Fibroblast of upper back skin (primary cell): ENCODE measurements at places on chromosomes 6 and 20.

GRCh38 chr6:150667977-150668716 is 68.5 kb downstream of the PLEKHG1 start:
- DNase-seq = peak; percentile 89

GRCh38 chr20:12152996-12153395 is 235.3 kb downstream of the BTBD3 start:
- peak; percentile 58 for DNase-seq

GRCh38 chr6:1659816-1660215 is 50.1 kb downstream of the FOXC1 start:
- no peak for DNase-seq

GRCh38 chr20:37114012-37114411 is 18.2 kb upstream of the RBL1 start:
- DNase-seq = no peak

GRCh38 chr6:122770835-122771601 is 8.5 kb upstream of the FABP7 start:
- DNase-seq = no peak

DNA sequence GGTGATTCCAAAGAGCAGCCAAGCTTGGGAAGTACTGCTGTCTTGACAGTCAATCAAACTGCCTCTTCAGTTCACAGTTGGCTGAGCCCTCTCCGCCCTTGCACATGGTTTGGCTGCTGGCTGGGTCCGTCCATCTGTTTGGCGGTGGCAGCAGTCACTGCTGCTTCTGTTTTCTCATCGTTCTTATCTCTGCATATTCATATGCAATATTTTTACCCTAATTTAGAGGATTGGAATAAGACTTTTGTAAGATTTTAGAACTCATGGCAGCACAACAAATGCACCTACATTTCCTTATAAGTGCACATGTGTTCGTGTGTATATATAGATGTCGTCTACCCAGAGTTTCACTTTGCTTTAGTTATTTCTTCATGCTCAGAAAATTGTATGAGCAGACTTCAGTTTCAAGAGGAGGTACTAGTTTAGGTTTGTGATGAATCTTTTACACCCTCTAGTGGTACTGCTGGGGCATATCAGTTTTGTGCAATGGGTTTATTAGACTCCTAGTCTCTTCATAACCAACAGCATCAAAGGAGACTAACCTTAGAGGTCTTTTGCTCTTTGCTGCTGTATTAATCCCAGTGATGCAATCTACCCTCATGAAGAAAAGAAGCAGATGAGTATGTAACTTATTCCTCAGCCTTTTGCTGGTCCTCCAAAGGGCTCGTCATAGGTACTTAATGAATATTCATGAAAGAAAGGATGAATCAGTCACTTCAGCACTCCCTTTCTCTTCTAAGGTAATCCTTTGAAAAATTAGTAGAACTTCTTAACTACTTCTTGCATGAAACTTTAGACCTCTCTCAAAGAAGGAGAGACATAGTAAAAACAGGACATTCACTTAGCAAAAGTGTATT is 44.3 kb downstream of the KHDC1L start:
- peak; percentile 73 for DNase-seq

DNA sequence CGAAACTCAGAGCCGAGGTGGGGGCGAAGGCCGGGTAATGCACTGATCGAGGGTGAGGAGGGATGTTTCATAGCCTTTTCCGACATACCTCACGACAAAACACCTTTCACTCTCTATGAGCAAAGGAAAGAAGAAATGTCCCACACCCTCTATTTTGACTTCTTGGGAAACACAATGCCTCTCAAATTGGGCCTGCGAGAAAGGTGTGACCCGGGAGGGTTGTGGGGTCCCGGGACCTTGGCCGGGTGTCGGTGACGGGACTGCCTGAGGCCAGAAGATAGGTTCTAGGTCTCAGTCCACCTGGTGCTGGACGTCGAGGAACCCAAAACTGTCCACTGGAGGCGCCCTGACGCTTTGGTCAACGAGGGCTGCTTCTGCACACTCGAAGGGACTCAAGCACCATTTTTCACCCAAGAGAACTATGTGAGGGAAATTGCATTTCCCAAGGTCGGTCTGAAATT is 41.1 kb upstream of the OSTM1 start:
- DNase-seq = no peak

DNA sequence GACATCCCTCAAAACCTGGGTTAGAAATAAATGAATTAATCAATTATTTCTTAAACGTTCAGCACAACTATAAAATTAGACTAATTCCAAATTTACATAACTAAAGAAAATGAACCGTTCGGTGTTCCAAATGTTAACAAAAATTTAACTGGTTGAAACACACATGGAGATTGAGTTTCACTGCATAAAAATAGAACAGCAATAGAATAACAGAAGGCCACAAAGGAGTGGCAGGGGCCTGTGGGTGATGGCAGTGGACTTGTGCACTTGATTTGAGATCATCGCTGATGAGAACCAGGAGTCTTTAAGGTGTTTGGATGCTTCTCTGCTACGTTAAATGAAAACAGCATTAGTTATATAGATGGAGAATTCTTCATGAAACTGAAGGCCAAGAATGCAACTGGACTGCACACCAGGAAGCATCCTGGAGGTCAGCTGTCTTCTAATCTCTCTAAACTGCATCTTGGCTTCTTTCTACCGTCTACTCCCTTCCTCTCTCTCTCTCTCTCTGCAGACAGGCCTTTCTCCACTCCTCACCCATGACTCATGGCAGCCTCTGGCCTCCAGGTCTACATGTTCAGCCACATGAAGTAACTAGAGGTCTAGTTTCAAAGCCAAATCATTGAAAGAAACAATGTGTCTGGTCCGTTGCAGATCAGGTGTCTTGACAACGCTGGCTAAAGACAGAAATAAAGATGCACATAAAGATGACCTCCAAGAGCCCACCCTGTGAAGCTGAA is 111.3 kb downstream of the SIM1 start:
- DNase-seq = peak; percentile 71

- no peak for DNase-seq
Measured at GRCh38 chr20:5691918-5692618, 58.1 kb upstream of the SHLD1 start.

GRCh38 chr6:97778290-97779038 is 495.4 kb upstream of the MMS22L start:
- DNase-seq = no peak

DNA sequence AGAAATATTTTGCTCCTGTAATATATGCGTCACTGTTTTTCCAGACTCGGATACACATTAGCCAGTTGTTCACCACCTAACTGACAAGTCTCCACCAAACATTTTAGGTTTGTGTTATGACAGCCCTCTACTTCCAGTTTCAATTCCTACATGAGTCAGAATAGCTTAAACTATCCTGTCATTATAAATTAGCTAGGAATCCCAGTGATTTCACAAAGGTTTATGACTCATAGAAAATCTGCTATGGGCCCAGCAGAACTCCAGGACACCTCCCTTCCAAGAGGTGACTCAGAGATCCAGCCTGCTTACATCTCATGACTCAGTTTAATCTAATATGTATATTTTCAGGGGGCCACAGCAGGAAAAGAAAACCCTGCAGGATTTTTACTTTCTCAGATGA is 17.4 kb upstream of the PLCB4 start:
- peak; percentile 99 for DNase-seq

DNA sequence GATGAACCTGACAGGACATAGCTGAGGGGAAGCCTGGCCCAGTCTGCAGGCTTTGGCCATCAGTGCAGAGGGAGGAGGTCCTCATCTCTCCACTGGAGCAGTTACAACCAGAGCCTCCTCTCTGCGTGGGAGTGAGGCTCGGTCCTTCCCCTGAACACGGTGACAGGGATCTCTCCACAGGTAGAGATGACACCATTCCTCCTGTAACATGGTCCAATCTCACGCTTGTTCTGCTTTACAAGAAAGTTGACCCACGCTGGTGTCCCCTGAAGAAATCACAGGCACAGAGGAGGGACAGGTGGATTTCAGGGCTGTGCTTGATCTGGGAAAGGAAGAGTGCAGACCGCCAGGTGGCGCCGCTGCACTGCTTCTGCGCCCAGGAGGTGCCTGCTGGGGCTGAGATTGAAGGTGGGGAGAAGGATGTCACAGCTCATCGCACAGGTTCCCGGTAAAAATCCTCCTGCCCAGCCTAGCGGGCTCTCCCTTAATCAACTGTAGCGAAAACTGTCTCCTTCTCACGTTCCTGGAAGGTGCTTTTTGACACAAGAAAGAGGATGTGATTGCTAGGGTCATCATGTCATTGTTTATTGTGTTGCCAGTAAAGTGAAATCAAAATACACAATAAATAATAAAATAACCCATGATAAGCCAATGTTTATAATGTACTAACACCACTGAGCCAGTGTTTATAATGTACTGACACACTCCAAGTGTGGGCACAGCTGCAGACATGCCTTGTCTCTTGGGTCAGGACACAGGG is 20.4 kb downstream of the HLA-G start:
- peak; percentile 31 for DNase-seq

GRCh38 chr6:34241351-34242215 is 4.9 kb downstream of the HMGA1 start:
- no peak for DNase-seq

DNA sequence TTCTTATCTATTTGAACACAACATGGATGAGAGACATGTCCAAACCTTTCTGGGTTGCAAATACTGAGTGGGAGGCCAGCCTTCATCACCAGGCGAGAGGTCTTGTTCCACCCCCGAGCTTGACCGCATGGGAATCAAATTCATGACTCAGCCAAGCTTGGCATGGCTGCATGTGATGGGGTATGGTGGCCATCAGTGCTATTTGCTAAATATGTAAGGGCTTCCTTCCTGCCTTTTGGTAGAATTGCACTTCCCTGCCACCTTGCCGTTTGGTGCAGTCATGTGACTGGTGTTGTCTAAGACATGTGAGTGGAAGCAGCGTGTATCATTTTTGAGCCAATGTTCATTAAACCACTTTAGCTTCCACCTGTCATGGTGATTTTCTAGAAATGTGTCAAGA is 508.9 kb upstream of the SULF2 start:
- DNase-seq = no peak

- DNase-seq = no peak
Measured at GRCh38 chr6:107840636-107841274, 16.6 kb upstream of the SCML4 start.

GRCh38 chr6:35600659-35601125 is 88.0 kb upstream of the TULP1 start:
- no peak for DNase-seq

DNA sequence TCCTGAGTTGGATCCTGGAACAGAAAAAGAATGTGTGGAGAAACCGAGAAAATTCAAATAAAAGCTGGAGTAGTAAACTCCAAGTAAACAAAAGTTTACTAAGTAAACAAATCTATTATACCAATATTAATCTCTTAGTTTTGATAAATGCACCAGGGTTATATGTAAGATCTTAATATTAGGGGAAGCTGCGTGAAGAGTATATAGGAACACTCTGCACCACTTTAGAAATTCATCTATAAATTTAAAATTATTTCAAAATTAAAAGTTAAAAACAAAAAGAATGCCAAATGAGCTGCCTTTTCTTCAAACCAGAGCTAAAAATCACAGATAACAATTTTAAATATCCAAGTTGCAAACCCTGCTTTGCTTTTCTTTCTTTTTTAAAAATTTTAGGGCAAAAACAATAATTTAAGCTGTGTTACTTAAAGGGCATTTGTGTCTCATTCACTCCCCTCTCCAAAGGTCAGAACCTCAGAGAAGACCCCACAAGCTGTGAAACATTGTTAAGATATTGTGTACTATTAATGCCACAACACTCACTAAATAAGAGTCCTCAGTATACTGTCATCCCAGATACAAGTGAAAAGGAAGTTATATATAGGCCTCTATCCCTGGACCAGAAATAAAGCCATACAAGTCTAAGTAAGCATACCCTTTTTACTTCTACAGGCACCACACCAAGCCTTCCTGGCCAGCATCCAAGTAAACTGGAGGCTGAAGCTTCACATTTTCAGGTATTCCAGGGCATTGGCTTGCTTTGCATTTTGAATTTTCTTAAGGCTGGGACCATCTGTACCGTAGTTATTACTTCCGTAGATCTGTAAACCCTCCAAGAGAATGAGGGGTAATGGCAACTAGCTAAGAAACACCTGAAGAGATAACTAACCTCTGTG is 7.0 kb downstream of the DNAAF9 start:
- DNase-seq = no peak

DNA sequence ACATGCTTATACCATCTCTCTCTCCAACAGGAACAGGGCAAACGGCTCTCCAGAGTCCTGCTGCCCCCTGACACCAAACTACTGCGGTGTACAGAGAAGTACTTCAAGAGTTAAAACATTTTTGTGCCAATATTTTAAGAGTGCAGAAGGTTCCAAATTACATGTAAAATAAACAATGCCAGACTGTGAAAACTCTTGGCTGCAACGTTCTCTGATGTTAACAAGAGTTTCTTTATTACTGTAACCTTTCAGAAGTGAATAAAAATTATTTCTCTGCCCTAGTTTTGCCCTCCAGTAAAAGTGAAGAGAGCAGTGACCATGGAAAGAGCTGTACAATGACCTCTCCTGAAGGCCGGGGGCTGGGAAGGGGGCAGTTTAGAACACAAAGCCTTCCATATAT is 41.4 kb upstream of the FAM83C start:
- DNase-seq = no peak
